ENCODE measurements at places on chromosomes 12 and 14. TPM values are rescaled to one million over a fixed set of nuclear protein-coding genes. Genes with fewer than 3 reads are reported as not detected.

TAS2R43 gene
- total RNA-seq: 0.33 TPM

GPR135 gene
- total RNA-seq: 0.59 TPM

TAS2R20 gene
- 0.38 TPM for total RNA-seq

TAS2R13 gene
- total RNA-seq: not detected

TPH2 gene
- total RNA-seq: 0.11 TPM

PMEL gene
- 28.4 TPM for total RNA-seq

GLT1D1 gene
- total RNA-seq: 9.2 TPM

AICDA gene
- not detected for total RNA-seq

SCNN1A gene
- 28.5 TPM for total RNA-seq

SLC15A4 gene
- 35.0 TPM for total RNA-seq

KCNA5 gene
- 1.7 TPM for total RNA-seq

KCNH3 gene
- 0.97 TPM for total RNA-seq

PTGR2 gene
- 13.8 TPM for total RNA-seq

ITPK1 gene
- 75.1 TPM for total RNA-seq

KCNC2 gene
- total RNA-seq: not detected

Measured in H7 (cell line).